GM06990 (cell line): ENCODE measurements at places on chromosomes 7 and 10.
A peak's percentile ranks its signal among the peaks of the same experiment; 100 is the strongest.

DNA sequence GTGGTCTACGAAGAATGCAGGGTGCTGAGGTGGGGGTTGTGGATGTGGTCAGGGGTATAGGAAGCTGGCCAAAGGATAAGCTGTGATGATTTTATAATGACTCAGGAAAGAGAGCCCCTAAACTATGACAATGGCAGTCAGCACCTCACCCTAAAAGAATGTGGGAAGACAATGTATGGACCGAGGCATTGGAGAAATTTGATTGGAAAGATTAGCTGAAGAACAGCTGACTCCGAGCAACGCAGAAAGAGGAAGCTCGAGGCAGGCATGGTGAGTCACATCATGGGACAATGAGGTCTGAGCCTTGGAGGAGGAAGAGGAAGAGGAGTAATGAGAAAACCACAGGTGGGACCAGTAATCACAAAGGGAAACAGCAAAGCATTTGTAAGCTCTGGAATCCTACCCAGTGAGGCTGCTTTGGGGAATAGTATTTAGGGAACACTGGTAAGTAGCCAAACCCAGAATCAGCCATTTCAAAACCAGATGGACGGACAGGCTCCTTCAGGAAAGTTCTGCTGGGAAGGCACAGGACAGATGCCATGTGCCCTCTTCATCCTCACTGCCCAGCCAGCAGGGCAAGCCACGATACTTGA, 295.4 kb downstream of the PRPF18 start:
- no peak for DNase-seq

DNA sequence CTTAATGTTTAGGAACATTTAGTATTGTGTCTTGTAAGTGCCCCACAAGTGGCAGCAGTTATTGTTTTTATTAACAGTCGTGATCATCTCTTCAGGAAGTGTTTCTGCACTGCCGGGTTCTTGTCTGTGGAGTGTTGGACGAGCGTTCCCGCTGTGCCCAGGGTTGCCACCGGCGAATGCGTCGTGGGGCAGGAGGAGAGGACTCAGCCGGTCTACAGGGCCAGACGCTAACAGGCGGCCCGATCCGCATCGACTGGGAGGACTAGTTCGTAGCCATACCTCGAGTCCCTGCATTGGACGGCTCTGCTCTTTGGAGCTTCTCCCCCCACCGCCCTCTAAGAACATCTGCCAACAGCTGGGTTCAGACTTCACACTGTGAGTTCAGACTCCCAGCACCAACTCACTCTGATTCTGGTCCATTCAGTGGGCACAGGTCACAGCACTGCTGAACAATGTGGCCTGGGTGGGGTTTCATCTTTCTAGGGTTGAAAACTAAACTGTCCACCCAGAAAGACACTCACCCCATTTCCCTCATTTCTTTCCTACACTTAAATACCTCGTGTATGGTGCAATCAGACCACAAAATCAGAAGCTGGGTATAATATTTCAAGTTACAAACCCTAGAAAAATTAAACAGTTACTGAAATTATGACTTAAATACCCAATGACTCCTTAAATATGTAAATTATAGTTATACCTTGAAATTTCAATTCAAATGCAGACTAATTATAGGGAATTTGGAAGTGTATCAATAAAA, 22.2 kb downstream of the PLA2G12B start:
- no peak for DNase-seq

DNA sequence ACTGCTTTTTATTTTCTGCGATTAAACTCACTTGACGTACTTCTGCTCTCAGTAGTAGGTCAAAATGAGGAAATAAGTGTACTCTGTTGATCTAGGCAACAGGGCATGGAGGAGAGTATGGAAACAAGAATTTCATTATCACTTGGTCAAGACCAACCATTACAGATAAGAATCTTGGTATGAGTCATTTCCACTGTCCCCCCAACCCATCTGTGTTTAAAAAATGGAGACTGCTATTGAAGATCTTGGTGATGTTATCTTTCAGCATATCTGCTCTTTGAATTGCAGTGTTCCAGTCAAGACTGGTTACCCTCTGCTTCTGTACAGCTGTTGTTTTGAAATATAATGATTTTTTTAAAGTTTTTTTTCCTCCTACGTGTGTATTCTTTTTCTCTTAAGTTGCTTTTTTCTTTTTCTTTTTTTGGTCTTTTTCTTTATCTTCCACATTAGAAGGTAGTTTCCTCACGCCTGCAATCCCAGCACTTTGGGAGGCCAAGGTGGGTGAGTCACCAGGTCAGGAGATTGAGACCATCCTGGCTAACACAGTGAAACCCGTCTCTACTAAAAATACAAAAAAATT, 11.7 kb downstream of the STAM start:
- peak; percentile 67 for DNase-seq

GRCh38 chr10:132065491-132066105, at the start of gene JAKMIP3:
Gene JAKMIP3, plus strand, starts transcription at chr10:132065946. Its CDS starts 38,863 bp downstream, at chr10:132104809.
- no peak for DNase-seq

DNA sequence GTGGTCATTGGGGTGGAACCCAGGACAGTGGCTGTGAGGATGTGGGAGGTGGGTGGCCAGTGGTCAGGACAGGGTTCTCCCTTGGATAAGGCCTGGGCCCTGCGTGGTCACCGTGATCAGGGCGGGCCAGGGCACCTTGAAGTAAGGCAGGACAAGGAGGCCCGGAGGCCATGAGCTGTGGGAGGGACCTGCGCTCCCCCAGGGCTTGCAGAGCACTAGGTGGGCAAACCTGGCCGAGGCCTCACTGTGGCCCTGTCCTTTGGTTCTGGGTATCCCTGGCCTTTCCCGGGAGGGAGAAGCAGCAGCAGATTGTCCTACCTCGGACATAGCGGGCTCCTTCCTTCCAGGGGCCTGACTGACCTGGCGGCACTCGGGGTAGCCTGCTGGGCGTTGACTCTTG, 144.8 kb upstream of the RET start:
- DNase-seq, result no peak

DNA sequence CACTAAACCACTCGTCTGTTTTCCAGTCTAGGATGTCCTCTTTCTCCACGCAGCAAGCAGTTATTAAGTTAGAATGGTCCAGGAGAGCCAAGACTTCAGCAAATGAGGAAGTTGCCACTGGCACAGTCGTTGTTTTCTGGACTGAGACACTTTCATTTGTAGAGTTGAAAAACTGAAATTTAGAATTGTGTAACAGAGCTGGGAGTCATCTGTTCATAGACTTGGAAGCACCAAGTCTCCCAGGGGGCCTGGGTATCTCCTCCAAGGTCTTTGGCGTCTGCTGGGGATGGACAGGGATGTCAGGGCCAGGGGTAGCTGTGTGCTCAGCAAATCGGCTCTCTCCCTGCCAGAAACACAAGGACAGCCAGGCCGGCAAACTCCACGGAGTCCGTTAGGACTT, 208.4 kb downstream of the FANK1 start:
- DNase-seq, result no peak

GRCh38 chr7:155188357-155188756, 109.3 kb upstream of the INSIG1 start:
- DNase-seq, result no peak

GRCh38 chr7:80047032-80047431, 87.6 kb upstream of the GNAI1 start:
- no peak for DNase-seq

- no peak for DNase-seq
Observed at GRCh38 chr7:112502700-112503099, 21.9 kb downstream of the LSMEM1 start.

DNA sequence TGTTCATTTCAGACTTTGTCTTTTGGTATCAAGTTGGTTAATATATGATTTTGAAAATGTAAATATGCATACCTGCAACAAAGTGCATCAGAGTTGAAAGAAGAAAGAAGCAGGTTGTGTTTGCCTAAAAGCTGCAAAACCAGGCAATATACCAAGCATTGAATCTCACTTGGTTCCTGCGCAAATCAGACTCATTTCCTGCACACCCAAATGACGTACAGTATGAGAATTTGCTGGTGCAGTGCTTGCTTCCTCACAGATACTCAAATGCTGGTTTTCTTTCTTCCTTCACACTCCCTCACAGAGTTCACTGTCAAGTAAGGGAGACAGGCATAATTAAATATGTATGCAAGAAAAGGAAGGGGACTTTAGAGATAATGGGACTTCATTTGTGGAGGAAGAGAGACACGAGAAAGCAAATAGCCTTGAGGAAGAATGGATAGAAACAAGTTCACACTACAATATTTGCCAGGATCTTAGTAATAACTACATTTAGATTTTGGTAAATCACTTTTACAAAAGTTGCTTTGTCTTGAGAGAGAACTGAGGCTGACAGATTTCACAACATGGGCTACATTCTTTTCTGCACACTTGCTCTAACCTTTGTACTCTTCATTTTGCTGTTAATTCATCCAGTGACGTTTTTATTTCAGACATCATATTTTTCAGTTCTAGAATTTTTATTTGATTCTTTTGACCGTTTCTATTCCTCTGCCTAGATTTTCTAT, 56.9 kb upstream of the AOAH start:
- DNase-seq, result no peak

- no peak for DNase-seq
Observed at GRCh38 chr7:44163591-44163990, 22.5 kb upstream of the MYL7 start.

DNA sequence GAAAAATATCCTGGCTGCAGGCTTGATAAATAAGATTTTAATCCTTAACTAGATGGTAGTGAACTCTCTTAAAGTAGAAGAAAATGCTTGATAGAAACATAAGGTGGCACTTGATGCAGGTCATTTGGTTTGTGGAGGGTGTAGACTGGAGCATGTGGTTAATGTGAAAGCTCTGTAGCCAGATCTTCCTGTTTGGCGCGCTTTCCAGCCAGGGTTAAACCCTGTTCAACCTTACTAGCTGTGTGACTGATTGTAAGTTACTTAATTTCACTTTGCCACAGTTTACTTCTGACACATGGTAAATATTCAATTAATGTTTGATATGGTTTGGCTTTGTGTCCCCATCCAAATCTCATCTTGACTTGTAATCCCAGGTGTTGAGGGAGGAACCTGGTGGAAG, 394.0 kb downstream of the REEP3 start:
- DNase-seq, result no peak

DNA sequence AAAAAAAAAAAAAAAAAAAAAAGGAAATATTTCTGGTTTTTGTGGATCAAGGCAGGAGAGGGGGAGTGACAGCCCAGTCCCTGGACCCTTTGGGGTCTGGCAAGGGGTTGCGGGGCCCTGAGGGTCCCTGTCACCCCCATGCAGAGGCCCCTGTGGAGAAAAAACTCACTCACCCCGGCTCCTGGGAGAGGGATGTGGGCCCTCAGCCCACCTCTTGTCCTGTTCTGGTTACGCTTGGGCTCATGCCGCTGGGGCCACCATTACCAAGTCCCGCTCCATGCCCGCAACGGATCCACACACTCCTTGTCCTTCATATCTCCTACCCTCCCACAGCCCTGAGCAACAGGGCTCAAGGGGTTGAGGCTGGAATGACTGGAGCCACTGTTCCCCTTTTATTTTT, 1.0 kb upstream of the TMEM184A start:
- no peak for DNase-seq

DNA sequence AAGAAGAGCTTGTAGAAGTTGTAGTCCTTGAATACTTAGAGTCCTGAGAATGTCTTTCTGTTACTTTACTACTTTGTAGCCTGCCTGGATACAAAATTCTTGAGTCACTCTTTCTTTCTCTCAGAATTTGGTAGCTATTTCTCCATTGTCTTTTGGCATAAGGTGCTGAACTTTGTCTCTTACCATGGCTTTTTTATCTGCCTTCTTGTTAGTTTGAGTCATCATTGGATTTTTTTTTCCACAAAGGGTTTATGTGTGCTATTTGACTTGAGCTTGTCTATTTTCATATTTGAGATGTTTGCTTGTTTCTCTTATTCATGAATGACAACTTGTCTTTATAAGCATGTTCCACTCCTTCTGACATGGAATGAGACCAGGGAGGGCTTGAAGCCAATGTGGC, 74.5 kb upstream of the EXOC6 start:
- no peak for DNase-seq
